ENCODE measurements at places on chromosomes 5 and 9.
A peak's percentile ranks its signal among the peaks of the same experiment; 100 is the strongest.

DNA sequence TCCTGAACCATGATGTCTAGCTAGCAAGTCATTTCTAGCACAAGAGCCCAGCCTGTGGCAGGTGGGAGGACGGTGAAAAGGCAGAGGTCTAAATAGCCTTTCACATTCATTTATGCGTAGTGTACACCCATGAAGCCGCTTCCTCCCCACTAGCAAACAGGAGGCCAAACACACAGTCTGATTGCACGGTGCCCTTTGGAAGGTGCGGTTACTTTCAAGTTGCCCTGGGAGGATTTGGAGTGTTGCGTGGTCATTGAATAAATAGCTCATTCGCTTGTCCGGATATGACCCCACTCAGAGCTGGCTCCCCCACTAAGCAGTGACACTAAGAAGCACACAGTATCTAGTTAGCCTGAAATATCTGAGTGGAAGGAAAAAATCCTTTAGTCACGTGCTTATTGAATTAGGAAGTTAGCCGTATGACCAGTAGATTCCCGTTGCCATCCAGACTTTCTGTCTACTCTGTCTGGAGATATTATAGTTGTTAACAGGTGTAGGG, 664 bp upstream of the ARSB start:
- DNase-seq, result peak; percentile 30

GRCh38 chr9:90770927-90771326, 30.7 kb upstream of the SYK start:
- DNase-seq, result no peak

DNA sequence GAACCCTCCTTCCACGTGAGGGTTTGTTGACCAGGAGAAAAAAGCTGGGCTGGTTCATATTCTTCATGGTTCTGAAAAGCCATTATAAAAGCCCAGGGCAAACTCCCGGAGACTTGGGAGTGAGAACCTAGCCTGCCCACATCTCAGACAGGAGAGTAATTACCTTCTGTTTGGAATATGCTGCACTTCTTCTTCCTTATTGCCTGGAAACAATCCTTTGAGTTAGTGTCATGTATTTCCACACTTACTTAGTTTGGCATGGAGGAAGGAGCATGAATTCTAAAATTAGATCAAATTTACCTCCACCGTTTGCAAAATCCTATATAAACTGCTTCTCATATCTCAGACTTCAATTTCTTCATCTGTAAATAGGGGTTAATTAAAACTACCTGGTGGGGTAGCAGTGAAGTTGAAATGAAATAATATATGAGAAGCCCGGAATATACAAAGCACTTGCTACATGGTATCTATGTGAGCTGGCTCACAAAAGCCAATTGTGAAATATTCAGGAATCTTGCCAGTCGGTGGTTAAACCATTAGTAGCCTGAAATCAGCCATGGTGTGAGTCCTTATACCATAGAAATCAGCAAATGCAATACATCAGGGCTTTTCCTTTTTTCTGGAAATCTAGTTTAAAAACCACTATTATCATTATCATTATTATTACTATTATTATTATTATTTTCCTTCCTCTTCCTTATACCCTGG, 140.0 kb upstream of the RAD23B start:
- no peak for DNase-seq

- DNase-seq, result no peak
Observed at GRCh38 chr9:27184556-27185351, 75.7 kb downstream of the TEK start.

DNA sequence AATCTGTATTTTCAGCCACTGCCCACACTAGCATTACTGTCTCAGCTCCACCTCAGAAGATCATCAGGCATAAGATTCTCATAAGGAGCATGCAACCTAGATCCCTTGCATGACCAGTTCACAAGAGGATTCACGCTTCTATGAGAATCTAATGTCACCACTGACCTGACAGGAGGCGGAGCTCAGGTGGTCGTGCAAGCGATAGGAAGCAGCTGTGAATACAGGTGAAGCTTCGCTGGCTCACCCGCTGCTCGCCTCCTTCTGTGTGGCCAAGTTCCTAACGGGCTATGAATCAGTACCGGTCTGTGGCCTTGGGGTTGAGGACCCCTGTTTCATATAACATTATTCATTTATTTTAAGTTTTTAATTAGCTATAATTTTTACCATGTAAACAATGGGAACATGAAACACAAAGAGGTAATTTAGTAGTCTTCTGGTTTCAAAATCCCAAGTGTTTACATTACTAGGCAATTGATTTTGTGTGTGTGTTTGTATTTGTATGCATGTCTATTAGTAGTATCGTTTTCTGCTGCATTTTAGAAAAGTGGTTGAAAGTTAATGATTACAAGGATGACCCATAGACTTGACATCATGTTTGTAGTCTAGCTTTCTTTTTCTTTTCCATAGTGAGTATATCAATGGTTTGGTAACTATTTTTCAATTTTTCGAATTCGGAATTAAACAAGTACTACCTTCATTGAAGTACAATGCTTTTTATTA, 159.4 kb downstream of the TENT4A start:
- DNase-seq, result no peak

DNA sequence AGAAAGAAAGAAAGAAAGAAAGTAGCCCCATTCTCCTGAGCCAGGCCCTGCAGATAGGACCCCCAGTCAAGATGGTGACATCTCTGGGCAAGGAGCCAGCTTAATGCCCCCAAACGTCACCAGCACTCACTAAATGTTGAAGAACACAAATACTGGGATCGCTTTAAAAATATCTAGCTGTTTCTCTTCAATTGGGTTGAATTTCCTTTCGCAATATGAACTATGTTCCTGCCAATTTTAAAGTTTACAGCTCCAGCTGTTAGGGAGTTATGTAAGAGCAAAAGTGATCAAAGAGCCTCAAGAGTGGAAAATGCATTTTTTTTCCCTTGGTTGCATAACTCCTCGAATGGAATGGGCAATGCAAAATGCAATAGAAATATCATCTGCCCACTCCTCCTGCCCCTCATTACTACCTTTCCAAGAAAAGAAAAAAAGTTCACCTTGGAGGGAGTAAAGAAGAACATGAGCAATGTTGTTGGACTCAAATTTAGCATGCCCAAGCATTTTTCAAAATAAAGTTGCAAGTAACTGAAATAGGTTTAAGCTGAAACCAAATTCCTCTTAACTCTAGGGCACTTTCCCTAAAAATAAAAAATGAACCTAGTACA, 244.2 kb upstream of the PIK3R1 start:
- no peak for DNase-seq

DNA sequence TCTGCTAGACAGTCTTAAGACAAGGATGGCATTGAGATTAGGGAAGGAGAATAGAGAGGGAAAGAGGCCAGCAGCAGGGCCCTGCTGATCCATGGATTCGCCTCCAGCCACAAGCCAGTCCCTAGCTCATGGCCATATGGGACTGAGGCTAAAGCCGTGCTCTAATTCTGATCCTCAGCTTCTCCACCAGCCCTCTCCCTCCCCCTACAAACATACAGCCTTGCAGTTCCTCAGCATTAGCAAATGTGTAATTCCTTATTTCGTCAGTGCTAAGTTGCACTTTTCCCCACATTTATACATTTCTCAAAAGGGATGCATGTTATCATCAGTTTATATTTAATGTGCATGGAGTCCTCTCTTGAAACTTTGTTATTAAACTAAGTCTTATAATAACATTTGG, 34.8 kb downstream of the ZNF462 start:
- DNase-seq, result no peak

- DNase-seq, result no peak
Observed at GRCh38 chr9:33012328-33013069, 11.1 kb upstream of the APTX start.

DNA sequence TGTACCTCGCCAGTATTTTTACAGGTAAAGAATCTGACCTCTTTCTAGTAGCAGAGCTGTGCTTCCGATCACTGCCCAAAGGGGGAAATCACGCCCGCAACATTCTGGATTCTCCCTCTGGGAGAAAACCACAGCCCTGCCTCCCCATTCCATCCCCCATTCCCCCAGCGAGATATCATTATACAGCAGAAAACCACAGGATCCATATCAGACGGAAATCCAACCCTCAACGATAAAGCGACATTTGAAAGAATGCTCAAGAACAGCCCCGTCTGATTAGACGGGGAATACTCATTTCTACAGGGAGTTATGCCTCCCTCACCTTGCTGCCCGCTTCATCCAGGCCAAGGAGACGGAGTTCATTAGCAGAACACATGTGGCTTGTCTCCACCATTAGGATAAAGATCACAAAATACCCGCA, 172.8 kb downstream of the COL23A1 start:
- no peak for DNase-seq

- no peak for DNase-seq
Observed at GRCh38 chr5:99004960-99005359, 76.2 kb upstream of the CHD1 start.

- no peak for DNase-seq
Observed at GRCh38 chr5:73971326-73971725, 345.3 kb downstream of the ARHGEF28 start.
